ENCODE measurements at places on chromosomes 5 and 9.
A peak's percentile ranks its signal among the peaks of the same experiment; 100 is the strongest.

- DNase-seq = no peak
These were observed 4.2 kb downstream of the B4GALT7 start for GRCh38 chr5:177604116-177604521.

DNA sequence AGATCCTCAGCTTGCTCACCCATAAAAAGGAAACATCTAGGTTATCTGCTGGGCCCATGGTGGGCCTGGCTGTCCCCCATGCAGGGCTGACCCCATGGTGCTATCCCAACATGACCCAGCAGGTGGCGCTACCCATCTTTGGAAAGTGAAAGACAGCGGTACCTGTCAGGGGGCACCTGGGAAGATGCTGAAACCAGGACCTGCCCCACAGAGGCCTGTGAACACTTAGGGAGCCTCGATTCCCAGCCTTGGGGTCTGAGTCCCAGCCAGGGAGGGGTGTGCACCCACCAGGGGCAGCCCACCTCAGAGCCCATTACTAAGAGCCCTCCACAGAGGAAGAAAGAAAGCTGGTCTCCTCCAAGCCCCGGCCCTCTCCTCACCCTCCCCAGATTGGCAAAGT is 46.6 kb upstream of the IPPK start:
- DNase-seq = peak; percentile 90

GRCh38 chr5:21058289-21058688 is 1070.3 kb upstream of the CDH18 start:
- no peak for DNase-seq

DNA sequence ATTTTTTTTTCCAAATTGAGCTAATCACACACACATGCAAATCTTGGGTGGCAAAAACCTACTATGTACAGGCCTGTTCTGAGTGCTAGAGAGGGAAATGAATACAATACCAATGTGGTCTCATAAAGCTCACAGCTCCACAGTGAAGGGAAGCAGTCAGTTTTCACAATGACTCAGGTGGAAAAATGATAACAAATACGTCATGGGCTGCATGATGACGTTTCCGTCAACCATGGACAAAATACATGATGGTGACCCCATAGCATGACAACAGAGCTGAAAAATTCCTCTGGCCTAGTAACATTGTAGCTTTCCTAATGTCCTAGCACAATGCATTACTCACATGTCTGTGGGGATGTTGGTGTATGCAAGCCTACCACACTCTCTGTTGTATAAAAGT is 252.5 kb downstream of the TRIM32 start:
- no peak for DNase-seq

DNA sequence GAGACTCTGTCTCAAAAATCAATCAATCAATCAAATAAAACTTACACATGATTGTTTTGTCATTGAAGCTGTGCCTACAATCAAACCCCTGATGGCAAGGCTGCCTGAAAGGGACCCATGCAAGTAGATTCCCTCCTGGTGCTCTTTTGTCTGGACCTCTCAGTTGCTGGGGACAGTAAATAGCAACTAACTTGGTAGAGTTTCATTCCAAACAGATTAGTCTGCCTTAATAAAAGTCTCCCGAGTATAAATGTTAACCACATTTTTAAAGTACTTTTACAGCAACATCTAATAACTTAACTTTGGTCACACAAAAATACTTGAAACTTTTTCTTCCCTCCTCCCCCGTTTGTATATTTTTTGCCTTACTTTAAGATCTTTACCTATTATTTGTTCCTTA is 105.5 kb downstream of the FEM1C start:
- DNase-seq = no peak

DNA sequence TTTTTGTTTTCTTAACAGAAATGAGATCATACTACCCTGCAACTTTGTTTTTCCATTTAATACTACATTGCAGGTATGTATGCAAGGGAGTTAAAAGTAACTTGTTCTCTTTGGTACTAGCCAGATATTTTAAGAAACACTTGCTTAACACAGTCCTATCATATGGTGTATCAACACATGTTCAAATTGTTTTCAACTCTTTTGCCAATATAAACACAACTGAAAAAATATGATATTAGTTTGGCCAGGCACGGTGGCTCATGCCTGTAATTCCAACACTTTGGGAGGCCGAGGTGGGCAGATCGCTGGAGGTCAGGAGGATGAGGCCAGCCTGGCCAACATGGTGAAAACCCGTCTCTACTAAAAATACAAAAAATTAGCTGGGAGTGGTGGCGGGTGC is 41.6 kb downstream of the RNF38 start:
- no peak for DNase-seq

DNA sequence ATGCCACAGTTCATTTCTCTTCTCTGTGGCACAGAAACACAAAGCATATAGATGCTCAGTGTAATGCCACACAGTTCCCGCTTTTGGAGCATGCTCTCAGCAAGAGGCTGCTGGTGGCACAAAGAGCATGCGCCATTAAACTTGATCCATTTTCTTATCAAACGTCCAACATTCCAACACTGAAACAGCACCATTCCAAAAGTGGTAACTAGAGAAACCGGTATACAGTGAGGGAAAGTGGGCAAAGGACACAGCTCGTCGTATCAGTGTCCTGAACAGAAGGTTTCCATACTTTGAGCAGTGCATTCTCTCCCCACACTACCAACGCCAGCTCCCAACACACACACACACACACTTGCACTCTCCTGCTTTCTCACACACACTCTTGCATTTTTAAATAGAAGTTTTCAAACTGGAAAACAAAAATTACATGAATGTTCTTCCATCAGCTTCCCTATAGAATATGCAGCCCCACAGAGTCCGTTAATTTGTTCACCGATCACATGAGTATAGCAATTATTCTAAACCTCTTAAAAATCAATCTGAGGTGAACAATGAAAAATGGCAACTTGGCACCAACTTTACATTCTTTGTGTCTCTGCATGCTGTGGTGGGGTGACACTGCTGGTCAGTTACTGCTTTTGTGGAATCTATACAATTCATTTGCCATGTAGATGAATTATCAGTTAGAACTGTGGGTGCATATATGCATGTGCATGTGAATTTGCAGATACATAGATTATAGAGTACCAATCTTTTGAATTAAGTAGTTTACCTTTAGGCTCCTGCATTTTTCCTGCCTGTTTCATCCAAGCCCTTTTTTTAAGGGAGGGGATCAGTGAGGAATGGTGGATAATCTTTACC is 5.7 kb downstream of the NFIB start:
- DNase-seq = no peak

- no peak for DNase-seq
These were observed 11.7 kb upstream of the PCDHB1 start for GRCh38 chr5:141039517-141039916.

GRCh38 chr5:38465061-38465460 is 91.4 kb downstream of the LIFR start:
- no peak for DNase-seq

- DNase-seq = no peak
These were observed 11.4 kb upstream of the ZDHHC12 start for GRCh38 chr9:128735373-128735772.

DNA sequence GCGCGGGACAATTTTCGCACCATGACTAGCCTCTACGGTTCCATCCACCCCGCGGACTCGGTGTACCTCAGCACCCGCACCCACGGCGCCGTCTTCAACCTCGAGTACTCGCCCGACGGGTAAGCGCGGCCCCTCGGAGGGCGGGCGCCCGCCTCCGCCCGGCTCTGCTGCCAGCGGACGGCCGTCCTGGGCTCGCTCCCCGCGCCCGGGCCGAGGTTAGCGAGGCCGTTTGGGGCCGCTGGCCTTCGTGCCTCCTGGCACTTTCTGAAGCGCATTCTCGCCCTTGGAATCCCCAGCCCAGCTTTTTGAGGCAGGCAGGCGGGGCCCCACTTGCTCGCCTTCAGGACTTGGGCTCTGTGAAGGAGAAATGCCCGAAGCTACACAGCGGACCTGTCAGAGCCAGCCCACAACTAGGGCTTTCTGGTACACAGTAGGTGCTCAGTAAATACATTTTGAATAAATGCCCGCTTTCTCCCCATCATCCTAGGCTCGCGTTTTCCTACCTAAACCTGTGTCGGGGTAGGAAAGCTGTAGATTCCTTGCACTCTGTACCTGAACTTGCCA is 772 bp downstream of the DCAF10 start:
- DNase-seq = peak; percentile 50

DNA sequence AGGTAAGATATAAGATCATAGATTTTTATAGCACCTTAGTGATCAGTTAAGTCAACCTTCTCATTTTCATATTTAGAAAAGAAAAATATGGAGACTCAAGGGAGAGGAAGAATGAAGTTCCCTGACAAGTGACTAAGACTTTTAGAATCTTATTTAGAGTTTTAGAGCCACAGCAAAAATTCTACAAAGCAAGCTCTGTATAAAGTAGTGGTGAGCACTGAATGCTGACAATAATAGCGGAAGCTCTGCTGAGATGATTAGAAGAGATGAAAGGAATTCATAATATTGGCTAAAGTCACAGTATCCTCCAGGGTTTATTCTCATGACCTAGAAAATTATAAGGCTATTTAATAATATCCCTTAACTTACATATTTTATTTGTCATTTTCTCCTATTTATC is 316.0 kb downstream of the PDE4D start:
- no peak for DNase-seq

DNA sequence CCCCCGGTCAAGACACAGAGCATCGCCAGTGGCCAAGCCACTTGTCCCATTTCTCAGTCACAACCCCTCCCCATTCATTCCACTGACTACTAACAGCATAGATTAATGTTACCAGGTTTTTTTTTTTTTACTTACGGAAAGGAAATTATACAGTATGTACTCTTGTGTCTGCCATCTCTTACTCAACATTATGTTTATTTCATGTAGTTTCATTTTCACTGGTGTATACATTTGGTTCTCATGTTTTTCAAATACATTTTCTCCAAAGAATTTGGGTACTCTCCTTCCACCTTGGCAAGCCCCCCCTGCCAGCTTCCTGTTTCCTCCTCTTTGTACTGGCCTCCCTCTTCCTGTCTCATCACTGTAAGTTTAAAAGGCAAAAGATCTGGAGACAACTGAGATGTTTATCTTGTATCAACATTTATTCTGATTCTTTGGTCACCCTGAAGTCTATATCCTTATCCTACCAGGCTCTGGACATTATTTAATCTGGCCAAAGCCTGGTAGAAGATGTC is 207.3 kb downstream of the SAXO1 start:
- DNase-seq = no peak

GRCh38 chr5:161572914-161573313 is 26.4 kb upstream of the GABRB2 start:
- no peak for DNase-seq

- no peak for DNase-seq
These were observed 281.9 kb downstream of the ICE1 start for GRCh38 chr5:5704352-5704751.

DNA sequence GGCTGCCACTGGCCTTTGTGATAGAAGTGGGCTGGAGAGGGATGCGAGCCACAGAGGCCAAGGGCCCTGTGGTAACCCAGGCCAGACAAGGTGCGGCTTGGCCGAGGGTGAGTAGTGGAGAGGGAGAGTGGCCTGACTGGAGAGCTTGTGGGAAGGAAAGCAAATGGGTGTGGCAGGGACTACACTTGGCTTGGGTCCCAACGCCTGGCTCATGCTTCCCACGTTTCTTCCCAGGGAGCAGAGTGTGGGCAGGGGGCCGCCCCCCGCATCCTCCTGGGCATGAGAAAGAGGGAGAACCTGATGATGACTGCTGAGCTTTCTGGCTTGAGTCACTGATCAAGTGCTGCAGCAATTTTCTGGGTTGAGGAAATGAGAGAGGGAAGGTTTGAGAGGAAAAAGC is 95.7 kb downstream of the ANKH start:
- no peak for DNase-seq

DNA sequence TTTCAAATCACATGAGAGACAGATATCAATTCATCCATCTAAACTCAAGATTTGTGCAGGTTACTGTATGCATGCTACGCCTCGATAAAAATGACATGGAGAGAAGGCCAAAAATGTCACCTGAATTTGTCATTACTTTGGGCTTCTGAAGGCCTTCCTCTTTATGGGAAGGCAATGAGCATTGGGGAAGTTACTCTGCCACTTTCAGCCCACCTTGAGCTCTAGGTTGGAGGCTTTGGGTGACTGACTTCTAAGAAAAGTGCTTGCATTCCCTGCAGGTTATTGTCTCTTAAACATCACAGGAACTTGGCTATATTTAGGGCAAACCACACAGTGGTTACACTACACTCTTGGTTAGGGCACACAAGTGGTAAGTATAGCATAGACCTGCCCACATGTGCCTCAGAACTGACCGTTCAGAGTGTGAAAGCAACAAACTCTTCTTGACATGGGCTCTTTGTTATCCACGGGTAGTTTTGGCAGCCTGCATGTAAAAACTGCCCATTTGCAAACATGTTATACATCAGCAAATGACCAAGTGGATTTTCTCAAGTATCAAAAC is 169.5 kb downstream of the ZNF608 start:
- no peak for DNase-seq

- DNase-seq = peak; percentile 34
These were observed 120.0 kb upstream of the RAI14 start for GRCh38 chr5:34535944-34536623.

DNA sequence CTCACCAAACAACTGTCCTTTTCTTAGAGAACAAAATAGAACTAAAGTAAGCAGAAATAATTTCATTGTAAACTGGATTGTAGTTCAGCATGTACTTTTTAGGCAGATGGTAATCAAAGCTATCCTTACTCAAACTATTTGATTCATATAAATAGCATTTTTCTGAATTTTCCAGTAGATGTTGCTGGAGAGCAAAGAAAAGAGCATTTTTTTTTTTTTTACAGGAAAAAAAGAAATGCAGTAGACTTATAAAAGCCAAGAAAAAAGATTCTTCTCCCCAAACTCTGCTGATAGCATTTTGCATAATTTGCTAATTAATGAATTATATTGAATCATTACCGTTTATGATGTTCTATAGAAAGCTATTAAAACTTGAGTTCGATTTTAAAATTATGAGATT is 715.3 kb upstream of the WWC1 start:
- DNase-seq = no peak

GRCh38 chr9:113993838-113994540 is 84.1 kb downstream of the AMBP start:
- DNase-seq = no peak

- no peak for DNase-seq
These were observed 4.8 kb downstream of the CWC27 start for GRCh38 chr5:64773533-64773932.

- no peak for DNase-seq
These were observed 33.8 kb upstream of the SPRY4 start for GRCh38 chr5:142358648-142359047.

All from activated CD4-positive, alpha-beta T cell treated with anti-CD3 and anti-CD28 coated beads, Interleukin-2, amount 50 U/mL, for 48 hours (primary cell).